Amygdala (tissue), 56 donors: ENCODE measurements at places on chromosomes 6 and 20.

GRCh38 chr6:28729501-28730402 is 194.0 kb downstream of the TRIM27 start:
- DNase-seq: no peak

DNA sequence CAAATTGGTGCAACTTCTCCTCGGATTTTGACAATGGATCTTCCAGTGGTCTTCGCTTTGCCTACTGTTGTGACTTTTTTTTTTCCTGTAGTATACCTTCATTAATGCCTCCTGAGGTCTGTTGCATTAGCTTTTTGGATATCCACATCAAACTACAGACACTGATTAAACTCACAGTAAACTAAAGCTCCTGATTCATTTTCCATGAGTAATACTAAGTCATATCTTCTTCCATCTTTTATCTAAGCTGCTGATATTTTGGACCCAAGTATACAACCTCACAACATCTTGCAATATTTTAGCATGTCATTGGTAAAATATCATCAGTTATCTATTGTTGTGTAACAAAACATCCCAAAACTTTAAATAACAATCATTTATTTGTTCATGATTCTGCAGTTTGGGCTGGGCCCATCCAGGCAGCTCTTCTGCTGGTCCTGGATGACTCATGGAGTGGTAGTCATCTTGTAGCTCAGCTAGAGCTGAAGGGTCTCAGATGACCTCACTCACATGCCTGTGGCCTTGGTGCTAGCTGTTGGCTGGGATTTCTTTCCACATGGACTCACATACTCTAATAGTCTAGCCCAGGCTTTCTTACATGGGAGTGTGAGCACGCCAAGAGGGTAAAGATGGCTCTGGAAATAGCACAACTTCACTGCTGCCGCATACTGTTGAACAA is 78.3 kb upstream of the SRSF6 start:
- DNase-seq: no peak

- DNase-seq: no peak
Observed at GRCh38 chr6:137843211-137843610, 23.8 kb upstream of the TNFAIP3 start.

DNA sequence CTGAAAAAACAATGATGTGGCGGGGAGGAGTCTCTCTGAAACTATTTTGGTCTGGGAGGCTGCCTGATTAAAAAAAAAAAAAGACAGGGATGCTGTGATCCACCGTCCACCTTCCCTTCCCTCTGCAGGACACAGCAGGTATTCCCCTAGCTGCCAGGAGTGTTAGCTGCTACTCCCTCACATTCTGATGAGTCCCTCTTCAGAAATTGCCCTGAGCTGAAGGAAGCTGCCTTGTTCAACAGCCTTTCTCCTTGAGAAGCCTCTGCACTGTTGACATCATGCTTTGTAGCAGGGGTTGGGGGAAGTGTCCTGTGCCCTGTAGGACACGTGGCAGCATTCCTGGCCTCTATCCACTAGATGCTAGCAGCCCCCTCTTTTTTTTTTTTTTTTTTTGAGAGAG is 71.7 kb upstream of the ZMYND8 start:
- no peak for DNase-seq

- DNase-seq: no peak
Observed at GRCh38 chr6:81031416-81031815, 721.1 kb downstream of the TENT5A start.

- no peak for DNase-seq
Observed at GRCh38 chr6:9428421-9429172, 986.3 kb downstream of the TFAP2A start.

GRCh38 chr6:147633191-147633590 is 124.7 kb downstream of the SAMD5 start:
- no peak for DNase-seq

GRCh38 chr20:11553603-11554002 is 364.1 kb upstream of the BTBD3 start:
- no peak for DNase-seq

GRCh38 chr20:10242166-10242565 is 23.5 kb downstream of the SNAP25 start:
- DNase-seq: no peak

- DNase-seq: no peak
Observed at GRCh38 chr6:5781966-5782556, 224.7 kb downstream of the NRN1 start.

GRCh38 chr6:111808493-111808892 is 64.8 kb downstream of the FYN start:
- DNase-seq: no peak

DNA sequence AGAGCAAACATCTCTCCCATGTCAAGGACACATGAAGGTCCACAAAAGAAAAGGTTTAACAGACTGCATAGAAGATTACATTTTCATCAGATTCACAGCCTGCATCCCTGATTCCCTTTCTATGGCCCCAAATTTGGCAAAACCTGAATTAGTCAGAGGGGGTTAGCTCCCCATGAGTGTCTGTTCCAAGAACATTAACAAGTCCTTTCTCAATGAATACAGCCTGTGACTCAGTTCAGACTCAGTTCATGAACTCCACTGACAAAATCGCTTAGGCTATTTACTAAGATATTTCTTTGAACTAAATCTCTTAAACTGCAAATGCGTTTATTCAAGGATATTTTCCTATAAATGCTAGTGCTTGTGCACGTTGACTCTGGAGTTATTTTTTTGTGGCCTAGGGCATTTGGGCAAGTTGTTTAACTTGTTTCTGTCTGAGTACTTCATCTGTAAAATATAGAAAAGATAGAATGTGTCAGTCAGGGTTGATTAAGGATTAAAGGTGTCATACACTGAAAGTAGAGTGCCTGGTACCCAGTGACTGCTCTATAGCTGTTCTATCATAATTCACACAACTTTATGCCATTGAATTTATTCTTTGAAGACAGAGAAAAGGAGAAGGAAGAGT is 422.6 kb downstream of the HTR1B start:
- no peak for DNase-seq

DNA sequence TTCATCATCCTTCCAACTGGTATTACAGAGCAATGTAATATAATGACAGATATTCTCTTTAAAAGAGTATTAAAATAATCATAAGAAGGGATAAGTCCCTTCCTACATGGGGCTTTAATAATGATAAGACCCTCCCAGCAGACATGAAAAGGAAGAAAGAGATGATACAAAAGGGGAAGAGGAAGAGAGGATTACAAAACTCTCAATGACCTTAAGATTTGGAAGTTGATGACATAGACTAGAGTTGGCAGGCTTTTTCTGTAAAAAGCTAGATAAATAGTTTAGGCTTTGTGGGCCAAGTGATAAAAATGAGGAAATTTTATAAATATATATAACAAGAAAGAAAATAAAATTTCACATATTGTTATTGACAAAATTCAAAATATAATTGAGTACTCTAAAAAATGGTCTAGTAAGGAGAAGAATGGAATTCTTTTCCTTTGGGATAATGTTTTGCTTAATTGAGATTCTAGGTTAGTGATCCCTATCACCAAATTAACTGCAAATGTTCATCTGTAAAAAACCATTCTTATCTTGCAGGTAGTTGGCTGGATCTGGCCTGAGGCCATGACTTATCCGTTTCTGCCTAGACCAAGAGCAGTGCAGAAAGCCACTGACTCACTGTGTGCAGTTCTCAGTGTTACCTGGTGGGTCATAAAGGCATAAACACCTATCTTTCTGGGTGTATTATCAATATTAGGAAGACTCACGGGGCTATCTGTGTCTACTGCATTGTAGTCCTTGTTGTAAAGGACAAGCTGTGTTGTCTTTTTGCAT is 11.0 kb downstream of the RIPOR2 start:
- no peak for DNase-seq

DNA sequence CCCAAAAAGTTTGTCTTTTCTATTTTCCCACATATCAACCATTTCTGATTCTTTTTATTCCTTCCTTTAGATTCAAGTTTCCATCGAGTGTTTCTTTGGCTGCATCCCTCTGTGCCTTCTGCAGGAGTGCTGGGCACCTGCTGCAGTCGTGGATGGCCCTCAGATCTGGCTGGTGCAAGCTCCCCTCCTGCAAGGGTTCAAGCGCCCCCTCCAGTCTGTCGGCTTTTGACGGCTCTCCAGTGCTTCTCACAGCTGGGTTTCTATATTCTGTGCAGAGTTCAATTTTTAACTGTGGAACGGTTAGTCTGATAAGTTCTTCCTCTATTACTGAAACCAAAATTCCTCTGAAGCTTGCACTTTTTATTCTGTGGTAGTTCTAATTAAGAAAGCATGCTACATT is 132.1 kb downstream of the HUS1B start:
- DNase-seq: no peak

DNA sequence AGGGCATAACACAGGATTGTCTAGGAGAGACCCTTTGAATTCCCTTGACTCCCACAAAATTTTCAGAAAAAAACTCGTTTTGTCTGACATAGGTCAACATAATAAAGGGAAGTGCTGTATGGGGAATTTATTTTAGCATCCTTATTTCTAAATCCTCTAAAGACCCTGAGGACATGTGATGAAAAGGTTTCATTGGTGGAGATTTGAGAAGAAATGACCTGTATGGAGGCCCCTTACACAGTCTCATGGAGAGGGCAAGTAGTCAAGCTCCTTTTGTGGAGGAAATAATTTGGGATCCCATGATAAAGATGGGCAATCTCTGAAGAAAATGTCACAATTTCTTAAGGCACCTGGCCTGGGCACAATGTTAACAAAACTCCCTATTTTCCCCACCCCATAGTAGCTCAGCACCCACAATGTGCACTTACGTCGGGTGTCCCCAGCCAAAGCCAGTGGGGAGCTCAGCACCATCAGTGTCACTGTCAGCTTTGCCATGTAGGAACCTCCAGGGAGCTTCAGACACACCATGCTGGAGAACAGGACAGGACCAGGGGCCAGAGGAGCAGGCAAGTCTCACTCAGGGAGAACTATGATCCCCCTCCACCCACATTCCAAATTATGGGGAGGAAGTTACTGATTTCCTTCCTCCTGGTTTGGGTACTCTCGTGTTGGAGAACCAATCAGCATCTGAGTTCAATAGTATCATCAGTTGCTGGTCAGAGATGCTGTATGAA is at the start of gene HLA-DRB5:
TSS of gene HLA-DRB5 (minus strand) at position 591 of the 734 bp plus-strand sequence. CDS start at position 528, 63 bp downstream.
- no peak for DNase-seq

GRCh38 chr6:22334778-22335177 is 37.9 kb upstream of the PRL start:
- DNase-seq: no peak

DNA sequence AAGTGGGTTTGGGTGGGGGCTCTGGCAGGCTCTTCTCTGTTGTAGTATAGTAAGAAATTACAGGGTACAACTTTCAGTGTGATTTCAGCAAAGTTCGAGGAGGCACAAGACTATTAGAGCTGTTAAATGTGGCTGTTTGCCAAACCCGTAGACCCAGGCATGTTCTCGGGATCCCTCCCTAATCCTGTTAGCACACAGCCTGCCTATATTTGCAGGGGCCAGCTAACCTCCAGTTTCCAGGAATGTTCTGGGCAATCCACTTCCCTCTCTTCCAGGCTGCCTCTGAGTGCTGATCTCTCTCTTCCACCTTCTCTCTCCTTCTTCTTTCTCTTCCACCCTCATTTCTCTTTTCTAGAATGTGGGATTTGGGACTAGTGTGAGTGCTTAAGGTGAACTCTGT is 34.8 kb upstream of the ZFP64 start:
- DNase-seq: no peak

- DNase-seq: no peak
Observed at GRCh38 chr6:14621518-14621917, 503.9 kb downstream of the CD83 start.

DNA sequence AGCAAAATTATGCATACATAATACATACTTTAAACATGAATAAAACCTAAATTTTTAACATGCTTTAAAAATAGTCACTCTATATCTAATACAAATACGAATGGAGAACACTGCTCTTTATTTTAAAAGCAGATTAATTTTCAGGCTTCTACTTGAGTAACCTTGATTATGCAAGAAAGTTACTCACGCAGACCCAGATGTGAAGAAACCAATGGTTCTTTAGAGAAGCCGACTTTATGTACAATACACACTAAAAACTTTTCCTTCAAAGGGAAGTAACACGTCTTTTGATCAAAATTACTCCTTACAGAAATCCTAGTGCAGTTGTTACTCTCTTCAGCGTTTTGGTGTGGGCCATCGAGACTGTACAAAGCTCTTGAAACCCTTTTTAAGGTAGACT is 136.9 kb upstream of the SLC22A16 start:
- no peak for DNase-seq

GRCh38 chr6:120214088-120214499 is 864.5 kb upstream of the MAN1A1 start:
- no peak for DNase-seq

- DNase-seq: no peak
Observed at GRCh38 chr6:41182069-41183034, 18.6 kb downstream of the TREML2 start.

DNA sequence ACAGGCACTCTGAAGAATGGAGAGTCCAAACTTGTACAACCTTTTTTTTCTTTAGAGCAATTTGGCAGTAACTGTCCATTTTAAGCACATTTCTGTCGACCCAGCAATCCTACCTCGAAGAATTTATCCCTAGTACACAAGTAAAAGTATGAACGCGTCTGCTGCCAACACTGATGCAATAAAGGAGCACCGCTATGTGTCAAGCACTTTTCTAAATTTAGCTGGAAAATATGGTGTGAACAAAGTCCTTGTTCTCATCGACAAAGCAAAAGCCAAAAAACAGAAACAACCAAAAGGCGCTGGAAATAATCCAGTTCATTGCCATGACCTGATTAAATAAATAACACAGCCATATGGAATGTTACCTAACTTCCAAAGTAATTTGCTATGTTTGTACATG is 1.1 kb downstream of the DPM1 start:
- no peak for DNase-seq

DNA sequence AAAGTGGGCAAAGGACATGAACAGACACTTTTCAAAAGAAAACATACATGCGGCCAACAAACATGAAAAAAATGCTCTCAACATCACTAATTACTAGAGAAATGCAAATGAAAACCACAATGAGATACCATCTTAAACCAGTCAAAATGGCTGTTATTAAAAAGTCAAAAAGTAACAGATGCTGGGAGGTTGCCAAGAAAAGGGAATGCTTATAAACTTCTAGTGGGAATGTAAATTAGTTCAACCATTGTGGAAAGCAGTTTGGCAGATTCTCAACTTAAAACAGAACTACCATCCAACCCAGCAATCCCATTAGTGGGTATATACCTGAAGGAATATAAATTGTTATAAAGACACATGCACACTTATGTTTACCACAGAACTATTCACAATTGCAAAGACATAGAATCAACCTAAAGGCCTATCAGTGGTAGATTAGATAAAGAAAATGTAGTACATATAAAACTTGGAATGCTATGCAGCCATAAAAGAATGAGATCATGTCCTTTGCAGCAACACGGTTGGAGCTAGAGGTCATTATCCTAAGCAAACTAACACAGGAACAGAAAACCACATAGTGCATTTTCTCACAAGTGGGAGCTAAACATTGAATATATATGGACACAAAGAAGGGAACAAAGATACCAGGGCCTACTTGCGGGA is 16.3 kb downstream of the CENPQ start:
- no peak for DNase-seq

DNA sequence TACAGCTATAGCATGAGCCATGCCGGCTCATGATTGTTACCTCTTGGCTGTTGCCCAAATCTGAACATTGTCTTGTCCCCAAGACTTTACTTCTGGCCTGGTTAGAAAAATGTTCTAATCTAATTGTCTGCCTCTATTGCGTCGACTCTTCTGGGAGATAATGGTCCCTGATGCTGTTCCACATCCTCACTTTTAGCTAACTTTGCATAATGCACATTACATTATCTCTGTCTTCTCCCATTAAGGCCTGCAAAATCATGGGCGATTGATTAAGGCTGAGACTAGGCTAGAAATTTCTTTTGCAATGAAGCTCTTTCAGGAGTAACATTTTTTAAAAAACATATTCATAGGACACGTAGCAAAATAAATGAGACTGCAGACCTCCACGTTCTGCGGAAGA is 961.0 kb downstream of the KIF16B start:
- no peak for DNase-seq

GRCh38 chr6:30206152-30206551 is 7.1 kb downstream of the TRIM26 start:
- no peak for DNase-seq
